Body of pancreas (tissue), 4 donors: ENCODE measurements at places on chromosomes 6 and 20.

DNA sequence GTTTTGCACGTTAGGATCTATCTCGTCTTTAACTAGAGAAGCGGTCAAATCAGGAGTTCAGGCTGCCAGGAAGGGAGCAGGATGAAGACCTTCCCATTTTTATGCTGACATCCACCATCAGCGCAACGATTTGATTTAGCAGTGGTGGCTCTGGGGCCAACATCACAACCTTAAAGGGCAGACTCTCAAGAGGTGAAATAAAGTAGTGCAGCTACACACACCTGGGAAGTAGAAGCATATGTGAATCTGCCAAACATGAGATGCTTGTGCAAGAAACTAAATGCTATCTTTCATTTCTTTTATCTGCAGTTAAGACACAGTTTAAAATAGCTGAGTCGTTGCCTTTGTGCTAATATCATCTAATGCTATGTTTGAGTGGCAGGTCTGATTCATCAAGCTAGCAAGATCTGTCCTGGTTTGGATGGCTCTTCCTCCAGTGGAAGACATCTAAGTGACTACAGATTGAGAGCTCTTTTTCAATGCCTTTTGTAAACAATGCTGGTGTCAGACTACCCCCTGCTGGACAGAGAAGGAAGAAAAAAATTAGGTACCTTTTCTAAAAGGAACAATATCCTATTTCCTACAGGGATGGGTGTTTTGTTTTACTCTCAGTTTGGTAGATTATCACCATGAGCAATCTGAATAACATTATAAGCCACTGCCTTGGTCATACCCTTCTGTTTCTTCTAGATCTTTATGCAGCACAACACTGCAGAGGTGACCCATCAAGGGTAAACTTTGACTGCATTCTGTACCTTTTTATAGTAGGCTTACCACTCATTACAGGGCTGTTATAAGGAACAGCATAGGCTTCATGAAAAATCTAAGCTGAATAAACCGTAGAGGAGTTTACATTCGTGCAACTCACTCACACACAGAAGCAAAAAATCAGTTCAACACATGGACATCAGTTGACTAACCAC, 171.6 kb upstream of the FBXL4 start:
- no peaks in the 10 kb centered on the region for H3K27me3 ChIP-seq
- no peaks in the 10 kb centered on the region for H3K4me1 ChIP-seq
- H3K36me3 ChIP-seq, result no peaks in the 10 kb centered on the region
- H3K27ac ChIP-seq, result no peak overlapping the region

- no peak for DNase-seq
- no peaks in the 10 kb centered on the region for H3K36me3 ChIP-seq
- H3K4me3 ChIP-seq, result no peak overlapping the region
- H3K27me3 ChIP-seq, result no peaks in the 10 kb centered on the region
- no peak overlapping the region for H3K27ac ChIP-seq
Measured at GRCh38 chr6:493840-494239, 102.3 kb downstream of the IRF4 start.

GRCh38 chr6:48615041-48615440, 504.0 kb upstream of the PTCHD4 start:
- no peaks in the 10 kb centered on the region for H3K27me3 ChIP-seq
- H3K27ac ChIP-seq, result no peak overlapping the region
- DNase-seq, result no peak
- H3K36me3 ChIP-seq, result no peaks in the 10 kb centered on the region
- no peaks in the 10 kb centered on the region for H3K4me1 ChIP-seq

DNA sequence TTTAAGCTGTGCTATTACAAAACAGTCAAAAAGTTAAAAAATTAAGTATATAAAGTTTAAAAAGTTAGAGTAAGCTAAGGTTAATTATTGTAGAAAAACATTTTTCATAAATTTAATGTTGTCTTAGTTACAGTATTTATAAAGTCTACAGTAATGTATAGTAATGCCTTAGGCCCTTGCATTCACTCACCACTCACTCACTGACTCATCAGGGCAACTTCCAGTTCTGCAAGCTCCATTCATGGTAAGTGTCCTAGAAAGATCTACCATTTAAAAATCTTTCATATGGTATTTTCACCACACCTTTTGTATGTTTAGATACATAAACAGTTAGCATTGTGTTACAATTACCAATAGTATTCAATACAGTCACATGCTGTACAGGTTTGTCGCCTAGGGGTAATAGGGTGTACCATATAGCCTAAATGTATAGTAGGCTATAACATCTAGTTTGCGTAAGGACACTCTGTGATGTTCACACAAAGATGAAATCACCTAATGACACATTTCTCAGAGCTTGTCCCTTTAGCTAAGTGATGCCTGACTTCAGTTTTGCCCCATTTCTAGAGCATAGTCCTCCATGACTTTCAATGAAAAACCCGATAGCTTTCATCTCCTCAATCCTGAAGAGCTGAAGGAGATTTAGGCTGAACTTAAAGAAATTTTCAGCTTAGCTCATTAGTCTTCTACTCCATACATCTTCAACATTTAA, 14.9 kb upstream of the HLA-DRA start:
- no peak overlapping the region for H3K4me3 ChIP-seq
- no peak overlapping the region for H3K27ac ChIP-seq
- no peaks in the 10 kb centered on the region for H3K4me1 ChIP-seq
- no peaks in the 10 kb centered on the region for H3K36me3 ChIP-seq
- no peaks in the 10 kb centered on the region for H3K27me3 ChIP-seq
- DNase-seq, result no peak

GRCh38 chr20:45948742-45949541, 14.5 kb downstream of the PCIF1 start:
- DNase-seq, result no peak
- H3K27ac ChIP-seq, result no peak overlapping the region
- peaks cover 29% of the 10 kb centered on the region for H3K36me3 ChIP-seq

GRCh38 chr6:81643156-81643555, 109.3 kb downstream of the TENT5A start:
- H3K36me3 ChIP-seq, result no peaks in the 10 kb centered on the region
- H3K4me1 ChIP-seq, result no peaks in the 10 kb centered on the region
- DNase-seq, result no peak
- H3K27ac ChIP-seq, result no peak overlapping the region

DNA sequence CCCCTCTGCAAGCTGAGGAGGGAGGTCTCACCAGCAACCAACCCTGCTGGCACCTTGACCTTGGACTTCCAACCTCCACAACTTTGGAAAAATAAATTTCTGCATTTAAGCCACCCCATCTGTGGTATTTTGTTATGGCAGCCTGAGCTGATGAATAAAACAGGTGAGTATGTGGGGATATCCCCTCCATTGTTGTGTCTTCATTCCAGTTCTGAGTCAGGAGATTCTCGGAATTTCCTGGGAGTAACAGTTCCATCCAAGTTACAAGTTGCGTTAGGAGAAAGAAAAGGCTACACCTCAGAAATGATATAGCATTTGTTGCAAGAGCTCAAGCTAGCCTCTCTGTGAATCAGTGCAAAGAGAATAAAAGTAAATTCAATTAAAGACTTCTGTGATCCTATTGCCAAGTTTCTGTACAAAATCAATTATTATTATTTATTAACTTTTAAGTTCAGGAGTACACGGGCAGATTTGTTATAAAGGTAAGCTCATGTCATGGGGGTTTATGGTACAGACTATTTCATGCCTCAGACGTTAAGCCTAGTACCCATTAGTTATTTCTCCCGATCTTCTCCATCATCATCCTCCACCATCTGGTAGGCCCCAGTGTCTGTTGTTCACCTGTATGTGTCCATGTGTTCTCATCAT, 153.0 kb downstream of the NKAIN2 start:
- no peaks in the 10 kb centered on the region for H3K27me3 ChIP-seq
- H3K4me3 ChIP-seq, result no peak overlapping the region
- H3K36me3 ChIP-seq, result no peaks in the 10 kb centered on the region
- H3K4me1 ChIP-seq, result no peaks in the 10 kb centered on the region

GRCh38 chr6:104711371-104711770, 148.3 kb downstream of the HACE1 start:
- H3K4me3 ChIP-seq, result no peak overlapping the region
- no peaks in the 10 kb centered on the region for H3K4me1 ChIP-seq
- no peaks in the 10 kb centered on the region for H3K36me3 ChIP-seq
- no peaks in the 10 kb centered on the region for H3K27me3 ChIP-seq
- H3K27ac ChIP-seq, result no peak overlapping the region

DNA sequence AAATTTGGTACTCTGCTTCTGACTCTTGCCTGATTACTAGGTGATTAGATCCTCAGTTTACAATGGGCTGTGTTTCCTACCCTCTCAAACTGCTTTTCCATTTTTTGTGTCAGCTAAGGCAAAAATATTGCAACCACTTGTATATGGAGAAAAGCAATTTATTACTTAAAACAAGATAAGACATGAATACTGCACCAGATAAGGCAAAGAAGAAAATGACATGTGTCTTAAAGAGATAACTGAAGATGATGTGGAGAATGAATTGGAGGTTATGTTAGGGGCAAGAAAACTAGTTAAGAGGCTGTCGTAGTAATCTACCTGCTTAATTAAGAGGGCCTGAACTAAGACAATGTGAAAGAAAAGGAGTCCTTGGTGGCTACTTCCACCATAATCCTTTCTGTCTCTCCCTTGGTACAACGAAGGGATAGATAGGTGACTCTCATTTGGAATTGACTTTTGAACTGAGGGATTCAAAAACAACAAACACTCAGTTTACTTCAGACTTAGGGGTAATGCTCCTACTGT, 16.3 kb upstream of the REV3L start:
- peaks cover 9% of the 10 kb centered on the region for H3K4me1 ChIP-seq
- no peaks in the 10 kb centered on the region for H3K27me3 ChIP-seq
- no peak overlapping the region for H3K4me3 ChIP-seq
- DNase-seq, result no peak
- no peaks in the 10 kb centered on the region for H3K36me3 ChIP-seq

DNA sequence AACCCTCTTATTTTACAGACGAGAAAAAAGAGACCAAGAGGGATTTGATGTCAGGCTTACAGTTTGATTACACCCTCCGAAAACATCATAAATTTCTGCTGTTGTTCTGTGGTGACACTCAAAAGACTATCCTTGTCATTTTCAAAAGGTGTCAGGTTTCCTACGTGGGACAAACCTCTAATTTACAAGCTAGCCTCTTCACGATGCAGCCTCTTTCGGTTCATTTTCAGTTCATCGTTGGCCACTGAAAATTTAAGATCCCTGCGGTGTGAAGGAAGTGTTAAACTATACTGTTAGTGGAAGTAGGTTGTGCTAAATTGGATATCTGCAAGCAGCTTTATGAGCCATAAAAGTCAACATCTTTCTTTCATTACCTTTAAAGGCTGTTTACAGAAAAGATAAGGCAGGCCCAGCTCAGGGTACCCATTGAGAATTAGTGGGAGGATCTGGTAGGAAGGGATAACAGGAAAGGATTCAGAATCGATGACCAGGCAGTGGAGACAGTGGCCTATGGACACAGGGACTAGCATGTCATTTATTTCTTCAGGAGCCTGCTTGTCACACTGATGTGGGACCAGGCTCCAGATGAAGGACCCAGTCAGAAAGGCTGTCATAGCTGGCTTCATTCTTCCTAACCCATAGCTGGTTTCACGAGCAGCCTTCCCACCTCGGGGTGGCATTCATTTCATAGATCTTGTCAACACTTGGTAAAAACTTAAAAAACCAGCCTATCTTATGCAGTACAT, 329.1 kb upstream of the SOX4 start:
- no peaks in the 10 kb centered on the region for H3K36me3 ChIP-seq
- H3K27me3 ChIP-seq, result no peaks in the 10 kb centered on the region
- H3K4me1 ChIP-seq, result no peaks in the 10 kb centered on the region
- no peak for DNase-seq
- no peak overlapping the region for H3K27ac ChIP-seq

- H3K27me3 ChIP-seq, result no peaks in the 10 kb centered on the region
- H3K4me3 ChIP-seq, result no peak overlapping the region
- no peaks in the 10 kb centered on the region for H3K36me3 ChIP-seq
- DNase-seq, result no peak
- H3K27ac ChIP-seq, result no peak overlapping the region
Measured at GRCh38 chr20:21028921-21029320, 77.2 kb downstream of the LINC00237 start.

DNA sequence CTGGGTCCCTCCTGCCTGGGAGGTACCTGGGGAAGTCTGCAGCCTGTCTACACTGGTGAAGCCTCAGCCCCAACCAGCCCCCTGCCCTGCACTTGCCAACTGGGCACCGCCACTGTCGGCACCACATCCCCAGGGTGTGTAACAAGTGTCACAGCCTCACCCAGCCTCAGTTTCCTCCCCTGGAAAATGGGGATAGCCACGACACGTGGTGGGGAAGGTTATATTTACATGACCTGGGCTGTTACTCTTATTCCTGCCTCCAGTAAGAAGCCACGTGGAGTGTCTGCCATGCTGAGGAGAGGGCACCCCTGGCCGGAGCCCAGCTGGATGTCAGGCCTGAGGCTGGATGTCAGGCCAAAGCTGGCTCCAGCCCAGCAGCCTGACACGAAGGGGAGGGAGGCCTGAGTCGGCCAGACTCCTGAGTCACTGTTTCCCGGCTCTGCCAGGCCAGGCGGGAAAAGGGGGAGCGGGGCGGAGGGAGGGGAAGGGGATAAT, 44.9 kb downstream of the SNAI1 start:
- peak; percentile 45 for DNase-seq
- H3K36me3 ChIP-seq, result no peaks in the 10 kb centered on the region
- no peak overlapping the region for H3K27ac ChIP-seq
- H3K4me1 ChIP-seq, result no peaks in the 10 kb centered on the region
- no peak overlapping the region for H3K4me3 ChIP-seq

DNA sequence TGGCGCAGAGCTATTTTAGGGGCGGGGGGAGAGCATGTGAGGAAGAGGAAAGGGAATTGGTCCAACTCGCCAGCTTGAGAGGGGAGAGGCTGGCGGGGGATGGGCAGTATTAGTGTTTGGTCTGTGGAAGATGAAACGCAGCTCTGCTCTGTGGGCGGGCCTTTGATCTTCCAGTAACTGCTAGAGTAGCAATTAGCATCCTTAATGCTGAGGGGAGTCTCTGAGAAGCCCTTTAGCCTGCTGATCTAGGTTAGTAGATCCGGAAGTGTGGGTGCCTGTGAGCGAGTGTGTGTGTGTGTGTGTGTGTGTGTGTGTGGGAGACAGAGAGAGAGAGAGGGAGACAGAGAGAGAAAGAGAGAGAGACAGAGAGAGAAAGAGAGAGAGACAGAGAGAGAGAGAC, 117.2 kb upstream of the BACH2 start:
- no peaks in the 10 kb centered on the region for H3K36me3 ChIP-seq
- peaks cover 5% of the 10 kb centered on the region for H3K4me1 ChIP-seq
- no peaks in the 10 kb centered on the region for H3K27me3 ChIP-seq
- no peak overlapping the region for H3K27ac ChIP-seq
- no peak overlapping the region for H3K4me3 ChIP-seq
